ENCODE measurements at places on chromosomes 3 and 15.

GRCh38 chr15:49558929-49559328, 61.7 kb downstream of the FAM227B start:
- no peak for DNase-seq

DNA sequence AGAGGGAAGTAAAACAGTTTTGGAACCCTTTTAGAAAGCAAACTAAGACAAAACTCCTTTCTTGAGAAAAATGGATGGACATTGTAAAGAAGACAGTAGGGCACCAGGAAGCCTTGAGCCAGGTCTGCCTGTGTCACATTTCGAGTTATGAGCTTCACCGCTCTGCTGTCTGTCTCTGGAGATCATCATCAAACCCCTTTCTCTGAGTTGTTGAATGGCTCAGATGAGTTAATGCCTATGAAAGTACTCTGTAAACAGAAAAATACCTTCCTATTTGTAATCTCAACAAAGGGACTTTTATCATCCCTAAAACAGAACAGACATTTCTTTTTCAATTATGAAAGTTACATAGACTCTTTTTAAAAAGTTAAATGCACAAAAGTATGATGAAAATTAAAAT, 145.8 kb downstream of the LPP start:
- no peak for DNase-seq

GRCh38 chr3:170046269-170047132, 8.7 kb downstream of the GPR160 start:
- no peak for DNase-seq

GRCh38 chr3:194930377-194931204, 244.9 kb downstream of the FAM43A start:
- no peak for DNase-seq

DNA sequence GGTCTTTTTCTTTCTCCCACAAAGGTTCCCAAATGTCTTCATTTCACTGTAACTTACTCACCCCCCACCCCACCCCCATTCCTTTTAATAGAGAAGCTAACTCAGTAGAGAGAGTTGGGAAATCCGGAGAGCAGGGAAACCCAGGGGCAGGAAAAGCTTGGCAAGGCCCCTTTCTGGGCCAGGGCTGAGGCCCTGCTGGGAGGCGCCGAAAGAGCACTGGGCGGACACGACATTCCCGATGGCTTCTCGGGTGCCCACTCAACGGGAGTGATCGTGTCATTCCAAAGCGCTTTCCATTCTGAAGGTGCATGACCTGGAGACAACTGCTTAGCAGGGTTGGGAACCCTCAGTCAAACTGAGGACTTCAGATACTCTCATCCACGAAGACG, 1.6 kb upstream of the DALRD3 start:
- DNase-seq = no peak

GRCh38 chr3:56366641-56367162, 101.6 kb downstream of the ERC2 start:
- DNase-seq = no peak

DNA sequence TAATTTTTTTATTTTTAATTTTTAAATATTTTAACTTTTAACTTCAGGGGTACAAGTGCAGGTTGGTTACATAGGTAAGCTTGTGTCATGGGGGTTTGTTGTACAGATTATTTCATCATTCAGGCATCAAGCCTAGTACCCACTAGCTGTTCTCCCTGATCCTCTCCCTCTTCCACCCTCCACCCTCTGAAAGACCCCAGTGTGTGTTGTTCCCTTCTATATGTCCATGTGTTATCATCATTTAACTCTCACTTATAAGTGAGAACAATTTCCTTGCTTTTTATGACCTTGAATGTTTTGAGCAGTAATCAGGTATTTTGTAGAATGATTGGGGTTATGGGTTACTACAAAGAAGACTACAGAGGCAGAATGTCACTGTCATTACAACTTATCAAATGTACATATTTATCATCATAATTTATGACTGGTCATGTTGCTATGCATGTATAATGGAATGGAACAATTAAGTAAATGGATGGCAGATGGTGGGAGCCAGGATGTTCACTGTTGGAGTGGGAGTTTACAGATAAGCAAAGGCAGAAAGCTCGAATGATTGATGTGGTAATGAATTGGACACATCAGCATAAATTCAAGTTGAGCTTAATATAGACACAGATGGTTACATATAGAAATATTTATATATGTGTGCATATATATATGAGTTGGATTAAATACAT, 563.8 kb upstream of the ROBO1 start:
- no peak for DNase-seq

- no peak for DNase-seq
Measured at GRCh38 chr15:101093958-101094357, 157.9 kb downstream of the CHSY1 start.

DNA sequence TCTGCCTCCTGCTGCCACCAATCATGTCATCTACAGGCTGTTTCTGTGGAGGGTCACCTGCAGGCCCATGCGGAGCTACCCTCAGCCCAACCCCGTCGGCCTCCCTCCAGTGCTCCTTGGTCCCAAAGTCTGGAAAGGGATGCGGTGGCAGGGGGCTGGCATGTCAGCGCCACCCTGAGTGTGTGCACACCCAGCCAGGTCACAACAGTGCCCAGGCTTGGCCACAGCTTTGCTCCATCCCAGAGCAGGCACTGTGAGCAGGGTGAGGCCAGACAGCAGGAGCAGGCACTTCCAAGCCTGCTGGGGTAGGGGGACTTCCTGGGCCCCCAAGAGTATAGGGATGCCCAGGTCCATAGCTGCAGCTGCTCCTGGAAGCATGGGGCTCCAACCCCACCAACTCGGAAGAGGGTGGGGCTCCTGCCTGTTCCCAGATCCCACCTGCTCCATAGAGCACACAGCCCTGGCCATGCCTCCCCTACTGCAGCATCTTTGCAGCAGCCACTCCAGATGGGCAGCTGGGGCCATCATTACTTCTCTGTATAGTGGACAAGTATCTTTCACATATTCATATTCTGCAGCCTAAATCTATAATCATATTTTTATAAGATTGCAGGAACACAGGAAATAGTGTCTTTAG, 109.3 kb downstream of the CBLB start:
- DNase-seq = no peak

DNA sequence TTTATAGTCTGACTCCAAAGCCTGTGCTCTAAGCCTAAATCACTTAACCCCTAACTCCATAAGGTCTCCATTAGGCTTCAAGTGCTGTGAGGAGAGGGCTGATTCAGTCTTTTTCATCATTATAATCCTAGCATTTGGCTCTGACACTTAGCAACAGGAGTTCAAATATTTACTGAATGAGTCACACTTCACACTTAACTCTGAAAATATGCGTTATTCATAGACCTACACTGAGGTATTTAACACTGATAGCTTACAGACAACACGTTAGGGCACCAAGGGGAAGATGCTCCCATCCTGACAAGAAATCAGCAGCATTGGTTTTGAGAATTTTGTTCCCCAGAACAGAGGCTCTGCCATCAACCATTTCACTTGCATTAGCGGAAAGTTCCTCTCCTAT, 53.5 kb downstream of the MSL2 start:
- no peak for DNase-seq

- no peak for DNase-seq
Measured at GRCh38 chr3:53109190-53109589, 21.0 kb downstream of the RFT1 start.

GRCh38 chr15:75090388-75090734, 67.0 kb downstream of the PPCDC start:
- DNase-seq = no peak

GRCh38 chr15:78944669-78945407, at the start of gene CTSH:
CTSH (minus strand) TSS chr15:78945046; CDS start chr15:78944981, 65 bp downstream.
- DNase-seq = no peak

DNA sequence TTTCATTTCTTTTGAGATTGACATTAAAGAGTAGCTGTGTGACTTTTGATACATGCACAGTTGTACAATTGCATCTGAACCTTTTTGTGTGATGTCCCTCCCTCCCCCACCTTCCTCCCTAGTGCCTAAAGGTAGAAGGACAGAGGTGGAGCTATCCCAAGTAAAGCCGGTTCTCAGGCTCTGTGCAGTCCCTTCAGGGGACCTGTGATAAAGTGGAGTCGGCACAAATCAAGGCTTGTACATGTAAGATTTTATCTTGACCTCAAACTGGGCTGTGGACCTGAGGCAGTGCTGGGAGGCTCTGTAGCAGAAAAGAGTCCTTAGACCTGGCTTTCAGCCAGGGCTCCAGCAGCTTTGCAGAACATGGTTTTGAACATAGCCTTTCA, 55.5 kb upstream of the CMTM7 start:
- no peak for DNase-seq

GRCh38 chr3:52289747-52290595, 2.3 kb downstream of the GLYCTK start:
- no peak for DNase-seq

- DNase-seq = no peak
Measured at GRCh38 chr3:150106740-150107428, 136.2 kb upstream of the PFN2 start.

DNA sequence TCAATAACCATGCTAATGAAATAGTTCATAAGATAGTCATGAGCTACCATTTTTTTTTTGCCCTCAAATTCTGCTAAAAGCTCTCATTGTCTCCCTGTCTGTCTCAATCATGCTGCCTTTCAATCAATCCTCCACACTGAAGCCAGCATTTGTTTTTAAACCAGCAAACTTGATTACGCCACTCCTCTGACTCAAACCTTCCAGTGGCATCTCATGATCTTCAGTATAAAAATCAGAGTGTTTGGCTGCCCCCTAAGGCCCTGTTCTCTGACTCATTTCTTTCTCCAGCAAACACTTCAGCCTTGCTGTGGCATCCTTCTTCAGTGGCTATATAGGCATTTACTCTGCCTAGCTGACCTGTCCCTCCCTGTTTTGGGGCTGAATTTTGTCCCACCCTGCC, 36.0 kb upstream of the EOMES start:
- DNase-seq = no peak

DNA sequence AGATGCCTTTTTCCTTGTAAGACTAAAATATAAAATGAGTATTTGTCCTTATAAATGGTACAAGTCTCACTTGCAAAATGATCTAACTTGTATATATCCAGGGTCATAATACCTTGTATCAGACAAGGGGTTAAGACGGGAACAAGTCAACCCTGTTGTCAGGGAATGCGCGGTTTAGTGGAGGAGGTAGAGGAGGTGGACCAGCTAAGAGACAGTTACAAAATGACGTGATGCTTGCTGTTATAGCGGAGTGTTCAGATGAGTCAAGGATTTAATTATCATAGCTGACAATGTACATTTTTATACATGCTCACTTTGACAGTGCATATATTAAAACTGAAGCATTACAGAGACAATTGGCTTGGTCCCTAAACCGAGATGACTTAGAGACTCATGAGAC, 26.8 kb upstream of the KLHL25 start:
- DNase-seq = no peak

GRCh38 chr15:57626713-57627440, 35.2 kb downstream of the MYZAP start:
- DNase-seq = no peak

DNA sequence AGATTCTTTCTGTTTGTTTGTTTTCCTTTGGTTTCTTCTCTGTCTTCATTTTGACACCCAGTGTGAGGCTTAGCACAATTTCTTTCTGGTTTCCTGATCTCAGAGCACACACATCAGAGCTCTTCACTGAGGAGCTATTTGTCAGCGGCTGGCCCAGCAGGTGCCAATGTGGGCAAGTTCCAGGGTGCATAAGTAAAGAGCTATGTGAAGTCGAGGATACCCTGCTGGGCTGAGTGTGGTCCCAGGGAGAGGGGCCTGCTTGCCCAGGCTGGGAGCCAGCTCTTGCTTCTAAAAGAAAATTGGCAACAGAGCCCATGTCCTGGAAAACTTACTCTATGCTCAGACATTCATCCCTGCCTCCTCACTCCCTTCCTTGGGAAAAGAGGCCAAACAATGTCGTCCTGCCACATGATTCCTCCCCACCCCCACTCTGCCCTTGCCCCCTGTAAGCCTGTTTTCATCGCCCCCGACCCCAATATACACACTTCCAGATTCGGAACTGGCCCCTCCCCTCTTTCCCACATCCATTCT, 101.2 kb downstream of the ST8SIA2 start:
- no peak for DNase-seq

- DNase-seq = no peak
Measured at GRCh38 chr3:98483626-98484025, 13.9 kb upstream of the OR5K2 start.

DNA sequence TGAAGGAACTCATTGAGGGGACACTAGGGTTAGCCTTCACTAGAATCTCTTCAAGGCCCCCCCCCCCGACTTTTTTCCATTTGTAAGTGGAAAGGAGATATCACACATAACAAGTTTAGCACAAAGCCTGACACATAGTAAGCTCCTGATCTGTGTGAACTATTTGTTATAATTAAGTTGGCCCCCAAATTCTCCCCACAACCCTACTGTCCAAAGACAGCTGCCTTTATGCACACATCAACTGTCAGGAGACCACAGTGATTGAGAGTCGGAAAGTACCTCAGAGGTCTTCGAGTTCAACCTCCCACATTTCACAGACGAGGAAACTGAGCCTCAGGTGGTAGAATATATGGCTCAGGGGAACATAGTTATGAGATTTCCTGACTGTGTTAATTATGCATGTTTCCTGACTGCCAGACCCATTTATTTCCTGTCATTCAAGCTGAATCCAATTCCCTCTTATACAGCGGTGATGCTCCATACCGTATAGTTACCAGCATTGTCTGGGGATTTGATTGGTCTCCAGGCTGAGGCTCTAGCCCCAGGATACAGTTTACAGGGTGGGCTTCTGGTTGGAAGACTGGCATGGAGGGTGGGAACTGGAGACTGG, 227.4 kb upstream of the CMC1 start:
- DNase-seq = no peak

DNA sequence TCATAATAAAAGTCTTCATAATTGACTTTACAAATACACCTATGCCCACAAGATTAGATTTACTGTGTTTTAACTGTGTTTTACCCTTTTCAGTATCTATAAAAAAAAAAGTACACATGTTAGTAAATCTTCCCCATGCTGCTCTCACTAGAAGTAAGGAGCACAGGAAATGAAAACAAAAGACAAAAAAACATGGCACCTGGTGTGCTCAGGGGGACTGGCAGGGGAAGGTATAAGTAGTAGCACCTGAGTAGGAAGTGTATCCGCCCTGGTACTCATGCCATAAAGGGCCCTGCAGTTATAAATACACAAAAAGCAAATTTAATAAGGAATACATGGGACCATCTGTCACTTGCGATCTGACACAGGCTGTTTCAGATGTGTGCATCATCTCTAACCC, 8.9 kb upstream of the ALDH1A2 start:
- no peak for DNase-seq

DNA sequence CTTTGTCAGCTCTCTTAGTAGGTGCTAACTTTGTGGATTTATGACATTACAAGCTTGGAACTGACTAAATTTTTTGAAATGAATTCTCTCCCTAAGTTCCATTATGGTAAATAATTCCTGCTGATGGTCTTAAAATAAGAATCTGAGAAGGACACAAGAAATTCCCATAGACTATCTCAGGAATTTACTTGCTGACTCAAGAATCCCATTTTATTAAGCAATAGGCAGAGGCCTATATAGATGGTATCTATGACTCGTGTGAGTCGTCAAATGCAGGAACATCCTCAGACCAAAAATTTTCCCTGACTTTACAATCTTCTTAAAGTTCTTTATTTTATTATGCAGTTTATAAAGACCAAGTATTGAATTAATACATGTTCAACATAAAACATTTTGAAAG, 30.7 kb upstream of the CBLB start:
- DNase-seq = no peak

Data from NCI-H2081 treated with DMSO at 0.1 percent for 48 hours (cell line).